Ascending aorta (tissue), 2 donors: ENCODE measurements at places on chromosomes 12 and 14. TPM values are rescaled to one million over a fixed set of nuclear protein-coding genes. Genes with fewer than 3 reads are reported as not detected.
A peak's percentile ranks its signal among the peaks of the same experiment; 100 is the strongest.

Gene EIF2S3B
- not detected for total RNA-seq

- no peak overlapping the region for H3K4me3 ChIP-seq
- H3K4me1 ChIP-seq = no peaks in the 10 kb centered on the region
- no peaks in the 10 kb centered on the region for H3K27me3 ChIP-seq
- no peaks in the 10 kb centered on the region for H3K36me3 ChIP-seq
- H3K27ac ChIP-seq = no peak overlapping the region
- no peak for DNase-seq
These were observed 86.4 kb downstream of the DICER1 start for GRCh38 chr14:95070748-95071435.

DNA sequence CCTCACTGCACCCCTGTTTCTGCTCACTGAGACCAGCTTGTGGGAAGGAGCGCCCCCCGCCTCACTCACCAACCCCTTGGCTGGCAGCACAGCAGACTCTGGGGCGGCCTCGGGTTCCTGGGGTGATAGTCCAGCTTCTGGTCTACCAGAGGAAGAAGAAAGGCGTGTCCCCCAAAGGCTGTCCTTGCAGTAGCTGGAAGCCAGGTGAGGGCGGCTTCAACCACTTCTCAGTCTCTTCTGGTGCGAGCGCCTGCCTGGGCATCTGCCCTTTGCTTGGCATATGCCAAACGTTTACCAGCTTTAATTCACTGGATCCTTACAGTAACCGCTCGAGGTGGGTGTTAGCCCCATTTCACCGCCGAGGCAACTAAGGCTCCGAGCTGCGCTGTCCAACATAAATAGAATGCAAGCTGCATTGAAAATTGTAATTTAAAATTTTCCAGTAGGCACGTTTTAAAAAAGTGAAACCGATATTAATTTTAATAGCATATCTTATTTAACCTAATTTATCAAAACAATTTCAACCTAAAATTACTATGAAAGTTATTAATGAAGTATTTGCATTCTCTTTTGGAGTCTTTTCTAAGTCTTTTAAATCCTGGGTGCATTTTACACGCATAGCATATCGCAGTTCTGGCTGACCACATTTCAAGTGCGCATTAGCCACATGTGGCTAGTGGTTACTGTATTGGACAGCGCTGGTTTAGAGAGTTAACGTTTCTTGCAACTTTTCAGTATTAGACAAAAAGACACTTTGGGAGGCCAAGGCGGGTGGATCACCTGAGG lies 872 bp downstream of the FAM177A1 start:
- peak; percentile 14 for DNase-seq
- H3K27ac ChIP-seq = peak overlapping the region; percentile 99
- H3K27me3 ChIP-seq = no peaks in the 10 kb centered on the region
- peaks cover 14% of the 10 kb centered on the region for H3K4me1 ChIP-seq

DNA sequence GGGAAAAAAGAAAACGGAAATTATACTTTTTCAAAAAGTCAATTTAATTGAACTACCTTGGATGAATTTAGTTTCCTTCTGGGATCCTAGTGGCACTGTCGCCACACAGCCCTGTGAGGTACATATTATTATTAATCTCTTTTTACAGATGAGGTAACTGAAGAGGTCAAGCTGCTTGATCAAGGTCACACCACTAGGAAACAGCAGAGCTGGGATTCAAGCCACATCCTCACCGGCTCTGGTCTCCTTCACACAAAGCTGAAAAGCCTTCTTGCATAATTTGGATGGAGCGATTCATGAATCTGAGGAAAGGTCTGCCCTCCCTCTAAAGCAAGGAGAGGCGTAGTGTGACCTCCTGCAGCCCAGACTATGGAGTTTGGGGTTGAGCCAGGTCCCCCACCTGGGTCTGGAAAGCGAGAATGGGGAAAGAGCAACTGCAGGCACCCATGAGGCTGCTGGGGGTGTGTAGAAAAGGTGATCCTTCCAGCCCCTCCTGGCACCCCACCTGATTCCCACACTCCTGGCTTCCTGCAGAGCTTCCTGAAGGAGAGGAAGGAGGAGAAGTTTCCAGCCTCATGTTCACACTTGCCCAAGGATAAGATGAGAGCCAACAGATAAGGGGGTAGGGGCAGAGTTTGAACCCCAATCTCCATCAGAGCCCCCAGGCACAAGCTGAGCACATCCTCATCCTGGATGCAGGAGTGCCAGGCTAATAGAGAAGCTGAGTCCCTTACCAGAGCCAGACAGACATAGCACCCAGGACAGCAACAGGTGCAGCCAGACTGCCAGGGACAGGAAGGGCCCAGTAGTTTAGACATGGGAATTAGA lies 3.9 kb upstream of the KRT79 start:
- H3K4me1 ChIP-seq = no peaks in the 10 kb centered on the region
- no peak overlapping the region for H3K4me3 ChIP-seq
- H3K27ac ChIP-seq = no peak overlapping the region
- no peaks in the 10 kb centered on the region for H3K36me3 ChIP-seq
- H3K27me3 ChIP-seq = no peaks in the 10 kb centered on the region

DNA sequence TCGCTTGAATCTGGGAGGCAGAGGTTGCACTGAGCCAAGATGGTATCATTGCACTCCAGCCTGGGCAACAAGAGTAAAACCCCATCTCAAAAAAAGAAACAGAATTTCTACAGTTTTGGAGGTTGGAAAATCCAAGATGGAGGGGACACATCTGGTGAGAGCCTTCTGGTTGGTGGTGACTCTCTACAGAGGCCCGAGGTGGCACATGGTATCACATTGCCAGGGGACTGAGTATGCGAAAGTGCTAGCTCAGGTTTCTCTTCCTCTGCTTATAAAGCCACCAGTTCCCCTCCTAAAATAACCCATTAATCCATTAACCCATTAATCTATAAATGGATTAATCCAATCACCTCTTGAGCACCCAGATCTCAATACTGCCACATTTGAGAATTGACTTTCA lies 70.8 kb upstream of the DACT1 start:
- H3K27ac ChIP-seq = no peak overlapping the region
- no peak overlapping the region for H3K4me3 ChIP-seq
- no peaks in the 10 kb centered on the region for H3K27me3 ChIP-seq
- DNase-seq = no peak

GRCh38 chr14:59349258-59349701 lies 115.9 kb downstream of the GPR135 start:
- DNase-seq = no peak
- H3K4me3 ChIP-seq = no peak overlapping the region
- no peaks in the 10 kb centered on the region for H3K27me3 ChIP-seq
- H3K27ac ChIP-seq = peak overlapping the region; percentile 88
- peaks cover 48% of the 10 kb centered on the region for H3K4me1 ChIP-seq

GRCh38 chr14:74954232-74954946 lies 1.0 kb downstream of the PGF start:
- H3K27ac ChIP-seq = peak overlapping the region; percentile 54
- no peaks in the 10 kb centered on the region for H3K27me3 ChIP-seq
- H3K4me3 ChIP-seq = peak overlapping the region; percentile 90
- H3K36me3 ChIP-seq = no peaks in the 10 kb centered on the region
- DNase-seq = no peak
- peaks cover 24% of the 10 kb centered on the region for H3K4me1 ChIP-seq

DNA sequence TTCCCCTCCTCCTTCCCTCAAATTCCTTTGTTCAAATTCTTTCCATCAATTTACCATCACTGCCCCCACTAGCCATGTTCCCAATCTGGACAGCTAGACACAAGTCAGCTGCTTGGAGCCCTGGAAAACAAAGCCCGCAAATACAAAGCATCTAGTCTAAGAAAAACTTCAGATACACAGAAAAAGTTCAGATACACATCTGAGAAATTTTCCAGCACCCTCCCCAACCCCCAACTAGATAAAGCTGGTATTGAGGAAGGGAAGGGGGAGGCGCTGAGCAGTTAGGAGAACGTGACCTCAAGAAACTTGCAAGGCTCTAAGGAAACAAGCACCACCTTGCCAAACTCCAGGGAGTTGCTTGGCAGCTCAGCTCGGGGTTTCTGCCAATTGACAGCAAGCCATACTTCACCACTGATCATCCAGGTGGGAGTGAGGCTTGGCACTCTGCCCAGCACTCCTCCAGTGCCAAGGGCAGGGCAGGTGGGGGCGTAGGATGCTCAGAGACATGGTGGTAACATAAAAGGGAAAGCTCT lies 5.1 kb upstream of the CNIH1 start:
- no peak for DNase-seq
- H3K36me3 ChIP-seq = no peaks in the 10 kb centered on the region
- H3K27ac ChIP-seq = no peak overlapping the region
- H3K4me3 ChIP-seq = no peak overlapping the region

DNA sequence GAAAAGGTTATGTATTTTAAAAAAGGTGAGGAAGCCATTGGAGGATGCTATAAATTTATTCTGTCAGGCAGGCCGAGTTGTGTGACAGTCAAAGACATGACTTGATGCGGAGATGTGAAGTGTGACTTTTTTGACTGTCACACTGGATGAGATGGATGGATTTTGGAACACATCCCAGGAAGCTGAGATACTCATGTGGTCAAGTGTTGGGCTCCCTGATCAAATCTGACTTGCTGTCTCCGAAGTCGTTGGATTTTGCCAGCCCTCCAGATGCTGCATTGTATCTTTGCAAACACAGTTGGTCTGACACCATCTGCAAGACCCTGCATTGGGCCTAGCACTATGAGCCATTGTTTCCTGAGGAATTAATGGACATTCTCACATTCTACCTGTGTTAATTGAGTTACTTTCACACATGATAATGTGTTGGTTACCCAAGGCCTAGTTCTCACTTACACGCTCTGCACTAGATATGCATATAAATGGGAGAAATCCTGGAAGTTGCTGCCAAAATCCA lies 204.0 kb upstream of the PRKD1 start:
- no peak overlapping the region for H3K4me3 ChIP-seq
- H3K27ac ChIP-seq = no peak overlapping the region
- no peaks in the 10 kb centered on the region for H3K36me3 ChIP-seq
- no peaks in the 10 kb centered on the region for H3K4me1 ChIP-seq
- H3K27me3 ChIP-seq = no peaks in the 10 kb centered on the region

DNA sequence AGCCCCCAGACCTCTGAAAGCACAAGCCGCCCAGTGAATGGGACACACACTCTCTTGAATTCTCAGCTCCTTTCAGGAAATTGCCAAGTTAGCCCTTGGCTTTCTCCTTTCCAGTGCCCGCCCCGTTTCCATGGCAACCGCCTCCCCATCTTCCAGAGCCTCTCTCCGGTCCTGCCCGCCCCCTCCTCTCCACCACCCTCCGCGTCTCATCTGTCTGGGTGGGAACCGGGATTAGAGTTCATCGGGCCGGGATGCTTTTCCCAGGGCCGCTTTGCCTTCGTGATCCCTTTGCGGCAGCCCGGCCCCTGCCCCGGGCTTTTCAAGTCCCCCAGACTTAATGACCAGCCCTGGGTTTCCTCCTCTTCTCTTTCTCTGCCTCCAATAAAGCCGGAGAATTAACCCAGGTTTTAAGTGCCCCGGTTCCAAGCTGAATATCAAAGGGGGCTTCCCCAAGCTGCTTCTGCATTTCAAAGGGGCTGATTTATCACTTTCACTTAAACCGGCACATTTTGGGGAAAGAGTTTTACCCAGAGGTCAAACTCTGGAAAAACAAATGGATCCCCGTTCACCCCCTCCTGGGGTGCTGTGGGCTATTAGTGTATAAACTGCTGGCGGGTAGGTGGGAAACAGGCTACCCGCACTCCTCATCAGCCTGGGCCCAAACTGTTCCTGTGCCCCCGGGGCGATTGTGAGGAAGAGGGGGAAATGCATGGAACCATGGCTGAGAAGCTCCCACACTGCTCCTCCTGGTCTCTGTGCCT lies 101.7 kb downstream of the ZFP36L1 start:
- no peak overlapping the region for H3K4me3 ChIP-seq
- H3K4me1 ChIP-seq = peaks cover 27% of the 10 kb centered on the region
- H3K27ac ChIP-seq = no peak overlapping the region
- no peak for DNase-seq
- H3K27me3 ChIP-seq = no peaks in the 10 kb centered on the region
- H3K36me3 ChIP-seq = no peaks in the 10 kb centered on the region

Gene CABP1
- total RNA-seq = 0.32 TPM

DNA sequence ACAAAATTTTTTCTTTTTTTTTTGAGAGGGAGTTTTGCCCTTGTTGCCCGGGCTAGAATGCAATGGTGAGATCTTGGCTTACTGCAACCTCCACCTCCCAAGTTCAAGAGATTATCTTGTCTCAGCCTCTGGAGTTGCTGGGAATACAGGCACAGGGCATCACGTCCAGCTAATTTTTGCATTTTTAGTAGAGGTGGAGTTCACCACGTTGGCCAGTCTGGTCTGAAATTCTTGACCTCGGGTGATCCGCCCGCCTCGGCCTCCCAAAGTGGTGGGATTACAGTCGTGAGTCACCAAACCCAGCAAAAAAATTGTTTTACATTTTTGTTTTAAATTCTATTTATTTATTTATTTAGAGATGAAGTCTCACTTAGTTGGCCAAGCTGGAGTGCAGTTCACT lies 4.7 kb upstream of the SLC2A14 start:
- H3K27ac ChIP-seq = no peak overlapping the region
- no peaks in the 10 kb centered on the region for H3K4me1 ChIP-seq
- H3K36me3 ChIP-seq = no peaks in the 10 kb centered on the region
- DNase-seq = no peak

- H3K4me1 ChIP-seq = no peaks in the 10 kb centered on the region
- H3K27ac ChIP-seq = no peak overlapping the region
- H3K27me3 ChIP-seq = no peaks in the 10 kb centered on the region
These were observed 118.7 kb upstream of the PTPRQ start for GRCh38 chr12:80325167-80325959.

DNA sequence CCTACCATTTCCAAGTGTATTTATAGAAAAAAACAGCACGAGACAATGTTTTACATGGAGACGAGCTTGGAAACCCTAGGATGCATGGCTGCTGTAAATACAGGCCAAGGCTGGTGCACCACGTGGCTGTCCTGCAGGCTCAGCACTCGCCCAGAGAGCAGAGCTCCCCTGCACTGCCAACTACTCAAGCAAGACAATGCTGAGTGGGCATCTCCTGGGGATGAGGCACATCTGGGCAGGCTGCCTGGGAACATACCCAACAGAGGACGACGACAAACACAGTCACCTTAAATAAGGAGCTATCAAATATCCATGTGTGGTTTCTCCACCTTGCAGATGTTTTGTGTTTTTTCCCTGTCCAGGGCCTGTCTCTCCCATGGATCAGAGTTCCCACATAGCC lies 128.3 kb upstream of the PRMT8 start:
- H3K4me3 ChIP-seq = no peak overlapping the region
- no peak for DNase-seq
- no peak overlapping the region for H3K27ac ChIP-seq
- no peaks in the 10 kb centered on the region for H3K27me3 ChIP-seq
- H3K36me3 ChIP-seq = no peaks in the 10 kb centered on the region

Gene CCDC88C
- total RNA-seq = 9.2 TPM

DNA sequence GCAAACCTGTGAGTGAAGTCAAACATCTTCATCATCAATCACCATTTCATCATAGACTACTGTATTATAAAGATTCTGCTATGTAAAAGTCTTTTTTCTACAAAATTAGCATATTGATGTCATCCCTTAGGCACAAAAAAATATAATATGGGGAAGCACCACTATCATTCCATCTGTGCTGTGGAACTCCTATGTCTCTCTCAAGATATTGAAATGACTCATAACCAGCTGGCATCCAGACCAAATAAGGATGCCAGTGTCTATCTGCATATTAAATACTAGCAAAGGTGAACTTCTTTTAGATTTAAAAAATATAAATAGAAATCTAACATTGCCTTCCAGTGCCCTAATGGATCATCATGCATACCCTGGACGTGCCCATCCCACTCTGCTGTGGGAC lies 17.9 kb upstream of the DCAF5 start:
- no peaks in the 10 kb centered on the region for H3K36me3 ChIP-seq
- no peak overlapping the region for H3K27ac ChIP-seq
- no peak overlapping the region for H3K4me3 ChIP-seq
- no peaks in the 10 kb centered on the region for H3K27me3 ChIP-seq

Gene PTPN21
- total RNA-seq = 18.1 TPM
